ENCODE measurements at places on chromosomes 1 and 21. TPM values are rescaled to one million over a fixed set of nuclear protein-coding genes. Genes with fewer than 3 reads are reported as not detected.

Gene OLIG1
- 0.15 TPM for polyA plus RNA-seq

Gene TUT4
- 136 TPM for polyA plus RNA-seq

Gene ARHGAP30
- polyA plus RNA-seq = 2.2 TPM

Gene DCDC2B
- 1.9 TPM for polyA plus RNA-seq

Gene CRP
- polyA plus RNA-seq = not detected

Gene RPTN
- polyA plus RNA-seq = not detected

Gene THEM5
- polyA plus RNA-seq = 0.52 TPM

Gene LCE6A
- not detected for polyA plus RNA-seq

Gene SLC25A34
- 3.9 TPM for polyA plus RNA-seq

Gene SAMSN1
- polyA plus RNA-seq = 3.2 TPM

Gene CHODL
- 51.1 TPM for polyA plus RNA-seq

Gene PRKAA2
- polyA plus RNA-seq = 22.5 TPM

Gene LENEP
- 0.93 TPM for polyA plus RNA-seq

Gene C1orf141
- polyA plus RNA-seq = 0.13 TPM

Gene CIART
- polyA plus RNA-seq = 9.3 TPM

Gene TENT5C
- polyA plus RNA-seq = 2.9 TPM

Gene TMEM9
- polyA plus RNA-seq = 130 TPM

Gene CCDC17
- 1.3 TPM for polyA plus RNA-seq

Gene CELA3A
- not detected for polyA plus RNA-seq
